ENCODE measurements at places on chromosomes 7 and 10.
A peak's percentile ranks its signal among the peaks of the same experiment; 100 is the strongest.

GRCh38 chr7:123751821-123752220, 3.0 kb upstream of the WASL start:
- no peaks in the 10 kb centered on the region for H3K27me3 ChIP-seq
- no peak overlapping the region for H3K4me3 ChIP-seq
- peaks cover 10% of the 10 kb centered on the region for H3K4me1 ChIP-seq
- peak overlapping the region; percentile 10 for H3K27ac ChIP-seq
- H3K36me3 ChIP-seq: no peaks in the 10 kb centered on the region
- DNase-seq: no peak

- H3K27me3 ChIP-seq: no peaks in the 10 kb centered on the region
- DNase-seq: no peak
- H3K4me1 ChIP-seq: no peaks in the 10 kb centered on the region
- H3K27ac ChIP-seq: no peak overlapping the region
- no peak overlapping the region for H3K4me3 ChIP-seq
- no peaks in the 10 kb centered on the region for H3K36me3 ChIP-seq
Measured at GRCh38 chr10:117322260-117322659, 53.0 kb downstream of the PDZD8 start.

- H3K4me3 ChIP-seq: no peak overlapping the region
- H3K27me3 ChIP-seq: no peaks in the 10 kb centered on the region
- peaks cover 16% of the 10 kb centered on the region for H3K4me1 ChIP-seq
Measured at GRCh38 chr7:134892963-134893362, 93.3 kb upstream of the AGBL3 start.

GRCh38 chr10:104317269-104317710, 21.0 kb downstream of the ITPRIP start:
- H3K36me3 ChIP-seq: no peaks in the 10 kb centered on the region
- peaks cover 47% of the 10 kb centered on the region for H3K4me1 ChIP-seq
- DNase-seq: peak; percentile 62
- no peak overlapping the region for H3K4me3 ChIP-seq
- H3K27ac ChIP-seq: peak overlapping the region; percentile 9
- no peaks in the 10 kb centered on the region for H3K27me3 ChIP-seq

GRCh38 chr10:126654579-126654978, 15.9 kb downstream of the C10orf90 start:
- H3K4me3 ChIP-seq: no peak overlapping the region
- no peak for DNase-seq
- H3K36me3 ChIP-seq: no peaks in the 10 kb centered on the region

DNA sequence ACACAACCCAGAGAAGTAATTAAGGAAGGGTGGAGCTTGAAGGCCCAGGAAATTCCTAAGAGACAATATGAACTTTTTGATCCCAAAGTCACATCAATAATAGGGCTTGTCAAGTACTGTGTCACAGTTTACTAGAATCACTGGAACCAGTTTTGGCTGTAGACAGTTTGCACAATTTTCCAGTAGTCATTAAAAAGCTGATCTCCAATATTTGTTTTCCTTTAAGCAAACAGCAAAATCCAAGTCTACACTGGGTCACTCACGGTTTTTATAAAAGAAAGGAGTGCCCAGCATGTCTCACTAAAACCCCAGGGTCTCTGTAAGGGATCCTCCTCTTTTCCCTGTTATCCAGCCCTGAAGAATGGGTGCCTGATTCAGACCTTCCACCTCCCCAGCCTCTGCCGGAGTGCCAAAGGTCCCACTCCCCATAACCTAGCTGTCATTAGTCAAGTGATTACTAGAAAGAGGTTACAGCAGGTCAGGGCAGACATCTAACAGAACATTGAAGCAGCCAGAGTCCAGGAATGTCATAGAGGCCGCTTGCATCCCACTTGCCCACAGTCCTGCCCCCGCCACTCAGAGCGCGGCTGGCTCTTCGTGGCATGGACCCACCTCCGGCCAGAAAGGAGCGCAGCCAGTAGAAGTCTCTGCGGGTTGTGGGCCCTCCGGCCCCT, 552 bp downstream of the SLC25A16 start:
- peak overlapping the region; percentile 91 for H3K4me3 ChIP-seq
- H3K36me3 ChIP-seq: no peaks in the 10 kb centered on the region
- H3K27ac ChIP-seq: peak overlapping the region; percentile 88
- H3K4me1 ChIP-seq: peaks cover 3% of the 10 kb centered on the region

- peaks cover 35% of the 10 kb centered on the region for H3K4me1 ChIP-seq
- no peak for DNase-seq
- peak overlapping the region; percentile 22 for H3K27ac ChIP-seq
- no peaks in the 10 kb centered on the region for H3K27me3 ChIP-seq
- H3K36me3 ChIP-seq: no peaks in the 10 kb centered on the region
Measured at GRCh38 chr10:99981581-99982199, 28.1 kb downstream of the DNMBP start.

- H3K4me1 ChIP-seq: no peaks in the 10 kb centered on the region
- no peak for DNase-seq
- H3K4me3 ChIP-seq: no peak overlapping the region
- no peaks in the 10 kb centered on the region for H3K36me3 ChIP-seq
- no peak overlapping the region for H3K27ac ChIP-seq
Measured at GRCh38 chr7:158313931-158314330, 273.7 kb downstream of the PTPRN2 start.
